ENCODE measurements at places on chromosomes 1 and 21.

GRCh38 chr21:28402616-28402989 is 590.1 kb downstream of the LTN1 start:
- no peak for DNase-seq

- no peak for DNase-seq
Measured at GRCh38 chr1:184002071-184002470, 35.5 kb downstream of the COLGALT2 start.

GRCh38 chr21:45281411-45282282 is 6.0 kb downstream of the POFUT2 start:
- DNase-seq = no peak

GRCh38 chr21:33522953-33523349 is 19.0 kb downstream of the GART start:
- no peak for DNase-seq

- no peak for DNase-seq
Measured at GRCh38 chr1:111483166-111483565, 9.4 kb downstream of the C1orf162 start.

GRCh38 chr21:8990326-8991087 is 1530.9 kb upstream of the TPTE start:
- no peak for DNase-seq

GRCh38 chr1:42158189-42158588 is 5.0 kb downstream of the GUCA2B start:
- DNase-seq = no peak

- peak; percentile 4 for DNase-seq
Measured at GRCh38 chr1:198771563-198772153, 132.8 kb downstream of the PTPRC start.
